ENCODE measurements at places on chromosomes 4 and X. TPM values are rescaled to one million over a fixed set of nuclear protein-coding genes. Genes with fewer than 3 reads are reported as not detected.

- no peak for DNase-seq
These were observed 96.4 kb downstream of the FAM13A start for GRCh38 chr4:88960576-88960975.

The ING2 gene
- polyA plus RNA-seq: 27.0 TPM

DNA sequence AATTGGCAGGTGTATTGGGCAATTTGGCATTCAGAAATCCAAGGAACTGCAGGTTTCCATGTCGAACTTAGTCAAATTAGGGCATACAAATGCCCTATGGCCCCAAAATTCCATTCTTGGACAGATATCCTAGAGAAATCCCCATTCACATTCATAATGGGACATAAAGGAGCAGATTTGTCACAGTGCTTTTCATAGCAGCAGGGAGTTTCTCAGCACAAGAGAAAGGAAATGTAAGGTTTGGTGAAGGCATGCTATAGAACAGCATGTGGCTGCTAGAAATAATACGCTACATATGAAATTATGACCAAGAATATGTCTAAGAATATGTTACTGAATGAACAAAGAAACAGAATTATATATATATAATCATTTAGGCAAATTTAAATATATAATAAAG lies 437.5 kb upstream of the BOD1L1 start:
- no peak for DNase-seq

DNA sequence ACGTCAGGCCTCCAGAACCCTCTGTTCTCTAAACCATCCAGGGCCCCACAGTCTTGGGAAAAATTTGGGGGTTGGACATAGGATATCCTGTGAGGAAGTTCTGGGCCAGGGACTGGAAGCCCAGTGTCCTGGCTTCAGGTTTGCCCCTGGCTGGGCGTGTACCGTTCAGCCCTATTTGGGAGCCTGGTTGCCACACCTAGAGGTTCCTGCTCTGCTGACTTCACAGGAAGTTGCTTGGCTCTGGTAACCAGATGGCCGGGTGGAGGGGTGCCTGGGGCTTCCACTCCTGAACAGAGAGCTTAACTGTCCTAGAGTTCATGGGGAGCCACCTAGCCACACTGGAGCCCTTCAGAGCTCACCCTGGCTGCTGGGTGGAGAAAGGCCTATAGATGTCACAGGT lies 1.1 kb downstream of the TAFAZZIN start:
- DNase-seq: no peak

DNA sequence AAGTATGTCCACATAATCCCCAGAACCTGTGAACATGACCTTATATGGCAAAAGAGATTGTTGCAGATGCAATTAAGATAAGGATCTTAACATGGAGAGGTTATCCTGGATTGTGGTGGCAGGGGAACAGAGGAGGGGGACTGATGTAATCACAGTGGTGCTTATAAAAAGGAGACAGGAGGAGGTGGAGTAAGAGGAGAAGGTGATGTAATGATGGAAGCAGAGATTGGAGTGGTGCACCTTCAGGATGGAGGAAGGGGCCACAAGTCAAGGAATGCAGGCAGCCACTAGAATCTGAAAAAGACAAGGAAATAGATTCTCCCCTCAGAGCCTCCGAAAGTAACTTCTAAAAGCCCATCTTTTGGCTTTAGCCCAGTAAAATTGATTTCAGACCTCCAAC lies 388.4 kb downstream of the BCOR start:
- no peak for DNase-seq

DNA sequence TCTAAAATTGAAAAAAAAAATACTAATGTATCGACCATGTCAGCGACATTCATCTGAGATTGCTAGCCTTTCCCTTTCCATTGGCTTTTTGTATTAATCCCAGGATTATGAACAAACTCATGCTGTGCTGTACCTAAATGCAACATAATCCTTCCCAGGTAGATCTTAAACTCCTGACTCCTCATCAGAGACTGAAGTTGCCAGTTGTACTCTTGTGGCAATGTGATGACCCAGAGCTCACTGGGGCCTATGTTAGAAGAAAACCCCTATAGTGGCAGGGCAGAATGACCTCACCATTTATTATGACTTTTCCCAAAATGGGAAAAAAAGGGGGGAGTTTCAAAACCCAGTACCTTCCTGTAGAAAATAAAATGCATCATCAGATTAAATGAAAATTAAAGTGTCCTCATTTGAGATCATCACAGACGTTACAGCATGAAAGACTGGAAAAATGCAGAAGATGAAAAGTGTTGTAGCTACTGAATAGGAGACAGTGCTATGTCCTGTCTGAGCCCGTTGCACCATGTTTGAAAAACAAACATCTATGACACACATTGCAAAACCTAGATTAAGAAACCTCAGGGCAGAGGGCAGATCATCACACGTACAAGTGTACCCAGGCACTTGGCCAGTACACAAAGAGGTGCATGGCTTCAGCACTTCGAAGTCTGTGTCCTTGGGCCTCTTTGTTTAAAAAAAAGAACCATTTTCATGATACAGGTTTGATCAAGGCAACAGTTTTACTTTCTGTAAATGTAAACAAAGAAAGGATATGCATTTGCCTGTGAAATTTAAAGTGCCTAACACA lies 6.8 kb upstream of the ACSL4 start:
- no peak for DNase-seq

The NALF2 gene
- polyA plus RNA-seq: 0.51 TPM

- DNase-seq: no peak
These were observed 278.0 kb downstream of the PDGFC start for GRCh38 chr4:156693557-156693956.

The SPANXD gene
- polyA plus RNA-seq: not detected

GRCh38 chrX:117834076-117834475 lies 282.5 kb downstream of the KLHL13 start:
- no peak for DNase-seq

DNA sequence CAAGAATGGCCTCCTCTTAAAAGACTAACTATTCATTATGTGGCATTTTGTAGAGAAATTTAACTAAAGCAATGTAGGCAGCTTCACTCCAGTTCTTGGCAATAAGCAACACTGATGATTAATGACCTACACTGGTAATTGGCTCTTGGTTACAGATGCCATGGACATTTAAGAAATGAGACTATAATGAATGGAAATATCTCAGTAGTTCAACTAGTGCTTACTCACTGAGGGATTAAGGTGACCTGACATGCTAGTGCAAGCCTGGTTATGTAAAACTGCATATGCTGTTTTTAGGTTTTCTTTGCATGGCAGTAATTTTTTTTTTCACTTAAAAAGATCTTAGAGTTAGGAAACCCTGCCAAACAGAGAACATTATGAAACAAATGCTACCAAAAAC lies 152.7 kb upstream of the AADAT start:
- DNase-seq: no peak

GRCh38 chr4:112416464-112416863 lies 99.5 kb downstream of the NEUROG2 start:
- no peak for DNase-seq

The NUDT10 gene
- 14.5 TPM for polyA plus RNA-seq

GRCh38 chrX:151828439-151829080 lies 84.1 kb upstream of the MAGEA4 start:
- DNase-seq: no peak

GRCh38 chr4:41420541-41420940 lies 117.4 kb upstream of the LIMCH1 start:
- DNase-seq: no peak

DNA sequence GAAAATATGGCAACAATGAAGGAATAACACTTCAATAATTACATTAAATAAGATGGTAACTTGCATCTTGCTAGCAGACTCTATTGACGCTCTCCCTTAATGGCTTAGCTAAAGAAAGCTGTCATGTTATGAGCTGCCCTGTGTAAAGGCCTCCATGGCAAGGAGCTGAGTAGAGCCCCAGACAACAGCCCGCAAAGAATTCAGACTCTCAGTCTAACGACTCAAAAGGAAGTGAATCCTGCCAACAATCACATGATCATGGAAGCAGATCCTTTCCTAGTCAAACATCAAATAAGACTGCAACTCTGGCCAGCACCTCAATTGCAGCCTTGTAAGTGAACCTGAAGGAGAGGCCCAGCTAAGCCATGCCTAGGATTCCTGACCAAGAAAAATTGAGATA lies 157.6 kb downstream of the MAB21L2 start:
- no peak for DNase-seq

- no peak for DNase-seq
These were observed 9.8 kb downstream of the TRO start for GRCh38 chrX:54930291-54931049.

DNA sequence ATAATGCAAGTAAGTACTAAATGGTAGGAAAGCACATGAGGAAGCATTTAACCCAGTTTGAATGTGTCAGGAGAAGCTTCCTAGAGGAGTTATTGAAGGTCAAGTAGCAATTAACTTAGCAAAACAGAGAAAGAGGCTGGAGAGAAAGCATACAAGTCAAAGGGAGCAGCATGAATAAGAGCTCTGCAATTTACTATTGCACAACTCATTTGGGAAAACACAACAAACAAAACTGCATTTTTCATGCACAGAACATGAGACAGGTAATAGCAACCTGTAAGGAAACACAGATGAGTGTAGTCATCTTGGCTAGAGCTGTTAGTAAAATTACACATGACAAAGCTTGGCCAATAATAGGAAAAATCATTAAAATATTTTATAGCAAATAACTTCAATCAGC lies 538.1 kb downstream of the PPP4R3C start:
- DNase-seq: no peak

- DNase-seq: no peak
These were observed 859.5 kb downstream of the STIM2 start for GRCh38 chr4:27720010-27720766.

- no peak for DNase-seq
These were observed 394.2 kb downstream of the ANKRD50 start for GRCh38 chr4:124318292-124318691.

The GASK1B gene
- 36.1 TPM for polyA plus RNA-seq

DNA sequence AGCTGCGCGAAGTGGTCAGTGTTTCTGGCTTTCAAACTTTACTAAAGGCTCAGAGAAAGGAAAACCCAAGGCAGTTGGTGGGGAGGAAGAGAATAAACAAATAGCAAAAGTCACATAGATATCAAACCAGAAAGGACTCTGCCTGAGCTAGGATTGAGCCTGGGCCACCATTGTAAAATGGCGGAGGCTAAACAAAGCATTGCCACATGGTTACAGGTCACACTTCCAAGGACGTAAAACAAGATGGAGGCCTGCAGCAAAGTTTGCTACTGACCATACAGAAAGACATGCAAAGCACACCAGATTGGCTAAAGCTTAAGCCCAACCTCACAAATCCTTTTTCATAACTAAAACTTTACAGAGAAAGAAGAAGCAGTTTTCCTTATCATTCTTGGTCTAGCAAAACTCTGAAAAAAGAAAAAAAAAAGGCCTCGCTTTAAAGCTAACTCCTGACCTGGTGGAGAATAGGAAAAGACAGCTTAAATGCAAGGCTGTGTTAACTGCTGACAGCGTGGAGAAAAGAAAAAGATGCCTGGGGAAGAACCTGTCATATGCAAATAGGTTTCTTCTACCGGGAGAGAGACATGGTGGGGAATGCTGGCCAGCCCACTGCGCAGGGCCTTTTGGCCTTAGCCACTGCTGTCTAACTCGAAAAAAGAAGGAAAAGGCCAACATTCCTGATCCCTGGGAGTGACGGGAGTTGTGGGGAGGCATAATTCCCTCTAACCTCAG lies 81.8 kb upstream of the SMARCA5 start:
- no peak for DNase-seq

Measured in renal cortex interstitium (tissue), 15 donors.